ENCODE measurements at places on chromosomes 6 and 20.

GRCh38 chr6:11067348-11067747, 23.2 kb upstream of the ELOVL2 start:
- DNase-seq: no peak

- no peak for DNase-seq
Observed at GRCh38 chr6:71482742-71483141, 194.1 kb downstream of the OGFRL1 start.

DNA sequence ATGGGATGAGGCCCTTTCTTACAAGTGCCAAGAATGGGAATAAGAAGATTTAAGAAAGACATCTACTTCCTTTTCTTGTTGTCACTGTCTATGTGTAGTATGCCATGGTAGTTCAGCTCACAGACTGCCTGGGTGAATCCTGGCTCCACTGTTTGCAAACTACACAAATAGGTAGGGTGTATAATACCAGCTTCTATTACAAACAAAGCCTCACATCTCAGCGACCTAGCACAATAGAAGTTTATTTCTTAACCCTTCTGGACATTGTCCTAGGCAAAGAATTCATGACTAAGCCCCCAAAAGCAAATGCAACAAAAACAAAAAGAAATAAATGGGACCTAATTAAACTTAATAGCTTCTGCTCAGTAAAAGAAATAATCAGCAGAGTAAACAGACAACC, 74.5 kb downstream of the LINC00237 start:
- DNase-seq: no peak

GRCh38 chr6:12047304-12047703, 35.2 kb downstream of the HIVEP1 start:
- no peak for DNase-seq

DNA sequence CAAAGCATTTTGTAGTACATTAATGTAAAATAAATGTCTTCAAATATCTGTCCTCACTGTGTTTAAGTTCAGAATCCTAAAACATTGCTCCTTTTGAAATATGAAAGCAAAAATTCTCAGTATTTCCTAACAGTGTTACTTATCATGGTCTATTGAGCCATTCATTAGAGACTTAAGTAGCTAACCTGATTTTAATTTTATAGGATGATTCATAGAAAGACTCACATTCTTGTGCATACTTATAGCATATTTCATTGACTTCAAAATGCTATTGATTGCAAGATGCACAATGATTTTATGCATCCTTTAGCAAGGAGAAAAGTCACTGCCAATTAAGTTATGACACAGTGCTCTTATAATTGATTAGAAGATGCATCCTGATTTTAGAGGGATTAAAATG, 85.7 kb downstream of the HIVEP1 start:
- DNase-seq: no peak

GRCh38 chr6:168039849-168040248, 39.2 kb downstream of the FRMD1 start:
- no peak for DNase-seq

- DNase-seq: no peak
Observed at GRCh38 chr6:146339716-146340115, 203.9 kb upstream of the RAB32 start.

- DNase-seq: no peak
Observed at GRCh38 chr6:113805173-113805790, 51.9 kb upstream of the MARCKS start.

- DNase-seq: no peak
Observed at GRCh38 chr6:154537511-154538325, 27.2 kb upstream of the CNKSR3 start.

DNA sequence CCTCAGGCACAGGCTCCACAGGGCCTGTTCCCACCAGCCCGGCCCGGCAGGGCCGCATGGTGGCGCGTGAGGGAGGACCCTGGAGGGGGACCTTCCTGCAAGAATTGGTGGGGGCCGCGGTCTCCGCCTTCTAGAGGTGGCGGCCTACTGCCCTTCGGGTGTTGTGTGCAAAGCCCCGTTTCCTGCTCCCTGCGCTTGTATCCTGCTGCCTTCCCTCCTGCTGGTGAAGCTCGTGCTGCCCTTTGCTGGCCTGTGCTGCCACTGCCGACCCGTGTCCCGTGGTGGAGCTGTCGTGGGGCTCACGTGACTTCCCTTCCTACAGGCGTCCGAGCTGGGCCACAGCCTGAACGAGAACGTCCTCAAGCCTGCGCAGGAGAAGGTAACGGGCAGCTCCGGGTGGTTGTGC, 8.4 kb upstream of the COL20A1 start:
- DNase-seq: no peak

Data from activated CD8-positive, alpha-beta memory T cell treated with anti-CD3 and anti-CD28 coated beads for 1 hour (primary cell).